Iris pigment epithelial cell (primary cell): ENCODE measurements at places on chromosomes 5 and 9.
A peak's percentile ranks its signal among the peaks of the same experiment; 100 is the strongest.

- DNase-seq, result no peak
These were observed 296.9 kb downstream of the MSX2 start for GRCh38 chr5:175021321-175021720.

DNA sequence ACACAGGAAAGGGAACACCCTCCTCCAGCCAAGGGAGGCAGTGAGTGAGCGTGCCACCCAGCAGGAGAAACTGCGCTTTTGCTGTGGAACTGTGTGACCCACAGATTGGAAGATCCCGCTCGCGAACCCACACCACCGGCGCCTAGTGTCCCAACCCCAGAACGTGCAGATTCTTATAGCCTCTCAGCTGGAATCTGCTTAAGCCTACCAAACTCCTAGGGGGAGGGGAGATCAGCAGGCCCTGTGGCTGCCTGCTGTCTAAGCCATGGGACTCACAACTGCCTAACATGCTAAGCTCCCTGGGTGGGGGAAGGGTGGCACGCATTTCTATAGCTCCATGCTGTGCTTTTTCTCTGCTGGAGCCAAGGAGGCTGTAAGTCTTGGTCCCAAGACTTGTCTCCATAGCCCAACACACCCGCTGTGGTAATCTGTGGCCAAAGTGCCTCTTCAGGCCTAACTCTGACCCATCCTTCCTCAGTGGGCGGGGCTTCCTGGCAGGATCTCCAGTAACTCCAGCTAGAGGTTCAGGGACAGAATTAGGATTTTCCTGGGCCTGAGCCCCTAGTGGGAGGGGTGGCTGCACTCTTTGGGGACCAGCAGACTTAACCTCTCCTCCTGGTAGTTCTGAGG is 485.0 kb downstream of the TAF11L14 start:
- DNase-seq, result no peak

GRCh38 chr5:32600054-32600622 is 14.8 kb downstream of the SUB1 start:
- peak; percentile 57 for DNase-seq

GRCh38 chr9:21395778-21396717 is 10.8 kb upstream of the IFNA2 start:
- peak; percentile 13 for DNase-seq

GRCh38 chr5:58182287-58182841 is 277.5 kb downstream of the PLK2 start:
- DNase-seq, result no peak

DNA sequence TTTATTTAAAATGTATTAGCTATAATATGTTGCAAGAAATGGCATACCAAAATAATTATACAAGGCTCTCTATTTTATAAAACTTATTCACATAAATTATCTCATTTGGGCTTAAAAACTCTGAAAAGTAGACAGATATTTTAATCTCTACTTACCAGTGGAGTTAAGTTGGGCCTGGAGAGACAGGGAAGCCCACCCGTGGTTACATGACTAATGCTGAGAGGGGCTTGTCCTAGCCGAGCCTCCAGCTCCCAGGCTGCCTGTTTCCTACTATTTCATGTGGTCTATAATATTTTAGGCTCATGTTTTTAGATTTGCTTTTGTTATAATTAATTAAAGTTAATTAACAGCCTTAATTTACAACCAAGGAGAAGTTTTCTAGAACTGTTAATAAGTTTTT is 20.9 kb upstream of the ASPN start:
- DNase-seq, result no peak

GRCh38 chr9:35490155-35490909 is 421 bp downstream of the RUSC2 start:
- DNase-seq, result peak; percentile 9

DNA sequence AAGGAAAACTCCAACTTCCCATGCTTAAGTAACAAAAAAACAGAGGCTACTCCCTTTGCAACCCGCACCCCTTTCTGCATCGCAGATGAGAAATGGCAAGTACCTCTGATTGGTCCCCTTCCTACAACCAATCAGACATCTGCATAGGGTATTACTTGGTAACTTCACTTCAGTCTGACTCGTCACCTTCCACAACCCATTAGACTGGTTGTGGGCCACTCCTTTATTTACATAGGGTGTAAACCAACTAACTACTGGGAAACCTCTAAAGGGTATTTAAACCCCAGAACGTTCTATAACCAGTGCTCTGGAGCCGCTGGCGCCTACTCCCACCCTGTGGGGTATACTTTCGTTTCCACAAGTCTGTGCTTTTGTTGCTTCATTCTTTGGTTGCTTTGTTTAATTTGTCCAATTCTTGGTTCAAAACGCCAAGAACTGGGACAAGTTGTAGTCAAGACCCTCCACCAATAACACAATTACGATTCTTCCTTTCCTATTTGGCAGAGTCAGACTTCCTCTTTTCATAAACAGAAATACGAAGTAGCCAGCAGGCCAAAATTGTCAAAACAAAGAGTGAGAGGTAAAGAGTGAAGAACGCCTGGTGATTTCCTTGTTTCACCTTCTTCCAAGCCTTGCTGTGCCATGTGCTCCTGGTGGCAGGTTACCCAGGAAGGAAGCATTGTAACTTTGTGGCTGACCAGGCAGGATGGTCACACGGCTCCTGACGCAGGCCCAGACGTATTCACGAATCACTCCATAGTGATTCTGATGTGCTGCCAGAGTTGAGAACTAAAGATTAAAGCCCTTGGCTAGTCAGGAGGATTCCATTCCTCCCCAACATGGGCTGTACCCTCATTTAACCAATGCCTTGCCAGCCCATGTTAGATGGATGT is 477.4 kb downstream of the ARHGEF28 start:
- no peak for DNase-seq

- no peak for DNase-seq
These were observed 42.5 kb downstream of the GNA14 start for GRCh38 chr9:77605449-77606220.

- DNase-seq, result no peak
These were observed 325.0 kb downstream of the EDIL3 start for GRCh38 chr5:84059672-84060071.

DNA sequence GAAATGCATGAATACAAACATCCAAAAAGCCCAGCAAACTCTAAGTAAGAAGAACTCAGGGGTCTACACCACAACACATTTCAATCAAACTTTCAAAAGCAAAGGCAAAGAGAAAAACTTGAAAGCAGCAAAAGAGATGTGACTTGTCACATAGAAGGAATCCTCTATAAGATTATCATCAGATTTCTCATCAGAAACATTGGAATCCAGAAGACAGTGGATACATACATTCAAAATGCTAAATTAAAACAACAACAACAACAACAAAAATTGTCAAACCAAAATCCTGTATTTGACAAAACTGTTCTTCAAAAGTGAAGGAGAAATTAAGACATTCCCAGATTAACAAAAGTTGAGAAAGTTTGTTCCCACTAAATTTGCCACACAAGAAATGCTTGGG is 362.7 kb downstream of the ZNF608 start:
- no peak for DNase-seq

GRCh38 chr5:94749042-94749441 is 130.6 kb downstream of the SLF1 start:
- no peak for DNase-seq

- no peak for DNase-seq
These were observed 340.3 kb downstream of the KCNN2 start for GRCh38 chr5:114702136-114702535.

DNA sequence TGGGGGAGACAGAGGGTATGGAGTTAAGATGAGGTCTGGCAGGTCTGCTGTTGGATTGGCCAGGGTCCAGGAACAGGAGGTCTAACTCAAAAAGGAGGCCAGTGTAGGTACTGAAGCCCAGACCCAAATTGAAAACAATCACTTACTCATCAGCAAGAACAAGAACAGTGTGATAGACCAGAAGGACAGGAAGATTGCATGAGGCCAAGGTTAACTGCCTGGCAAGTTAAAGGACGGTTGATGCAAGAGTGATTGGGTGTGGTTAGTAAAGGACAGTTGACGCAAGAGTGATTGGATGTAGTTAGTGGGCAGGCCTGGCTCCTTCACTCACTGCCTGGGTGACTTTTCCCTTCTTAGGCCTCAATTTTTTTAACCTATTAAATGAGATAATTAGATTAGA is 132.6 kb downstream of the PDZD2 start:
- DNase-seq, result no peak

GRCh38 chr5:103943230-103943629 is 380.6 kb upstream of the NUDT12 start:
- DNase-seq, result no peak
